ENCODE measurements at places on chromosomes 4 and X. TPM values are rescaled to one million over a fixed set of nuclear protein-coding genes. Genes with fewer than 3 reads are reported as not detected.

The HMGN5 gene
- 0.05 TPM for total RNA-seq

The EPGN gene
- not detected for total RNA-seq

The ATXN3L gene
- not detected for total RNA-seq

The VCX3B gene
- not detected for total RNA-seq

The MAGEA6 gene
- 78.3 TPM for total RNA-seq

The PWWP3B gene
- not detected for total RNA-seq

The JAKMIP1 gene
- 0.22 TPM for total RNA-seq

The MTMR8 gene
- not detected for total RNA-seq

The MEPE gene
- not detected for total RNA-seq

DNA sequence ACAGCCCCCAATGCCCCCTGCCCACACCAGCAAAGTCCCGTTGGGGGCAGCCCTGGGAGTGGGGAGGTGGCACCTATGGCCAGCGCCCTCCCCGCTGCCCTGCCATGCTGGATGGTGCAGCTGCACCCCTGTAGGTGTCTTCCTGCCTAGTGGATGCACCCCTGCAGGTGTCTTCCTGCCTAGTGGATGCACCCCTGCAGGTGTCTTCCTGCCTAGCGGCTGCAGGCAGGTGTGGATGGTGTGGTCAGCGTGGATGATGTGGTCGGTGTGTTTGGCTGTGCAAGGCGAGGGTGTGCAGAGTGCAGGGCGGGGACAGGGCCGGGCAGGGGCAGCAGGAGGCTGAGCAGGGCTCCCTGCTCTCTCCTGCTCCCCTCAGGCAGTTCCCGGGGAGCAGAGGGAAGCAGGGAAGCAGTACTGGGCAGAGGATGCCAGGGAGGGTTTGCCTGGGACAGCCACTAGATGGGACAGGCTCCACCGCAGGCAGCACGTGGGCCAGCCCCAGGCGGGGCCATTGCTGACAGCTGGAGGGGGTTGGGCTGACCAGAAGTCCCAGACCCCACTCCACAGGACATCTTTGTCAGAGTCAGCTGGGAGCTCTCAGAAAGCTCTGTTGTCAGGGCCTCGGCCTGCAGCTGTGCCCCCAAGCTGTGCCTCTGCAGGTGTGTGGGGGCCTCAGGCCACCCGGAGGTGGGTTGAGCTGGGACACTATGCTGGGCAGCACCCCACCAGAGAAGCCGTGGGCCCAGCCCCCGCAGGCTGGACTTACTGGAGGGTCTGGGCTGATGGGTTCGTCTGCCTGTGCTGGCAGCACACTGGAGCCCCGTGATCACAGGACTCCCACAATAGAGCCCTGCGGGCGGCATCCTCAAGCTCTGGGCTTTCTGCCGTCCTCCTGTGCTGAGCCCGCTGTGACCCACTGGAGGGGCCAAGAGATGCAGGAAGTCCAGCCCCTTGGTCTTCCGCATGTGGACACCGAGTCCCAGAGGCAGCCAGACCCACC, 23.7 kb downstream of the DOK7 start:
- peak; percentile 44 for DNase-seq

DNA sequence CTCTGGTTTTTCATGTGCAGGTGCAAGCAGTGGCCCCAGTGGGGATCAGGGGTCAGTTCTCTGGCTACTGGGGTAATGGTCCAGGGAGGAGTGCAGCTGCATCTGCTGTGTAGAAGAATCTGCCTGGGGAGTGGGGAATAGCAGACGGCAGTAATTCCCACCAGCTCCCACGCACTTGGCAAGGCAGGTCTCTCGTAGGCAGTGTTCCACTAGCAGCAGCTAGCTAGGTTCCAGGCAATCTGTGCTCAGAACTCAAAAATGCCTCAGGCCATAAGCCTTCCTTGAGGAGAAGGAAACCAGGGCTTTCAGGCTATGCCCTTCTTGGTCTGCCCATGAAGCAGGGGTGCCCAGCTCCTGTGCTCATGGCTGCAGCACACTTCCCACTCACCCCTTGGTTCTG, 38.8 kb downstream of the DCLK2 start:
- DNase-seq, result no peak

- DNase-seq, result peak; percentile 5
These were observed at the start of gene ZCCHC18 for GRCh38 chrX:104112326-104112951. TSS of gene ZCCHC18 (plus strand) at chrX:104112523. CDS start at chrX:104114112, 1,589 bp downstream.

DNA sequence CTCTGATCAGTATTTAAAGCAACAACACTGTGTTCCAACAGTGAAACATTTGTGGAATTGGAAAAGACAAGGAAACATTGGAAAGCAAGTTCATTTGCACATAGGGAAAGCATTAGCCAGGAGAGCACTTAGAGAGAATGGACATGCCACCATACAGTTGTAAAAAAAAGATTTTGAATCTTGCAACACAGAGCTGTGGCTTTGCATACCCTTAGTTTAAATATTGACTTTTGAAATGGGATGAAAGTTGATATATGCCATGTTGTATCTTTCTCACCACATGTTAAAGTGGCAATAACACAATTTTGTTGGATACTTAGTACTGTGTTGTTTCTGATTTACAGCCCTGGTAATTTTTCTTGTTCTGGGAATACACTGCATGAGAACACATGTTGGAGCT, 208.1 kb downstream of the BMPR1B start:
- DNase-seq, result no peak

GRCh38 chr4:112861691-112862674, 187.5 kb upstream of the ANK2 start:
- DNase-seq, result no peak

DNA sequence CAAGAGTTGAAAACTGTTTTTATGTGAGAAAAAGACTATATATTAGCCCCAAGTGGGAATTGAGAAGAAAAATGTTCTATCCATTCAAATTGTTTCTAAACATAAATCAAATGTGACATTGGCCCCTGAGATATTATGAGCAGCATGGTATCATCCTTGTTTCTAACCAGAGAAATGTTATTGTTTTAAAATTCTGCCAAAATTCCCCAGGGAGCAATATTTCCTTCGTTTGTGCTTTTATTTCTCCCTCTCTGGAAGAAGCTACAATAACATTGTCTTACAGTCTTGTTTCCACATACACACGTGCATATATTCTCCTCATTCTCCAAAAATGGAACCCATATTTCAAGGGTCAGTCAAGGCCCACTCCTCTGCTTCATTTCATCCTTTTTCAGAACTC, 46.7 kb downstream of the MAGEB17 start:
- no peak for DNase-seq

- DNase-seq, result no peak
These were observed 285.6 kb downstream of the GPAT3 start for GRCh38 chr4:83821493-83821892.

DNA sequence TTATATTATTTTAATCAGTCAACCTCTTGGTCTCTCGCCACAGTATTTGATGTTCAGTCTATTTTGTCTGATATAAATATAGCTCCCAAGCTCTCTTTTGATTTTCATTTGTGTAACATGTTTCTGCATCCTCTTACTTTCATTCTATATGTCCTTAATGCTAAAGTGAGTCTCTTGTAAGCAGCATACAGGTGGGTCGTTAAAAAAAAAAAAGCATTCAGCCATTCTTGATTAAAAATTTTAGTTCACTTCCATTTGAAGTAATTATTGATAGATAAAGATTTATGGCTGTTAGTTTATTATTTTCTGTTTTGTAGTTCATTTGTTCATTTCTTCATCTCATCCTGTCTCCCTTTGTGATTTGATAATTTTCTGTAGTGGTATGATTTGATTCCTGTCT, 229.1 kb downstream of the GUCY2F start:
- no peak for DNase-seq

- peak; percentile 23 for DNase-seq
These were observed 2.7 kb downstream of the PCDH10 start for GRCh38 chr4:133151691-133152329.

DNA sequence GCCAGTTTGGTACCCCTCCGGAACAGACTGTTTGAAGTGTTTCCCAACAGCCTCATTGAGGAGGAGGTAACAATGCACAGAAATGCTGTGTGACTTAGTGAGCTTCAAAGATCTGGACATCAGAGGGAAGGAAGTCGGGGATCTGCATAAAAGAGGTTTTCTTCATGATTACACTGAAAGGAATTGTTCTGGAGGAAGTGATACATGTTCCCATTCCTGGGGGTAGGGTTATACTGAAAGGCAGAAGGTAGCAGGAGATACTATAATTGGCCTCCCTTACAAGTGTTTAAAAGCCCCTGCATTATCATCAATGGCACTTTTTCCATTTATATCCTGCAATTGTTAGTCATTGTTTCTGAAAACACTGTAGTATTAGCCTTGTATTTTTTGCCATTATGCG, 94.0 kb upstream of the DKK2 start:
- no peak for DNase-seq

DNA sequence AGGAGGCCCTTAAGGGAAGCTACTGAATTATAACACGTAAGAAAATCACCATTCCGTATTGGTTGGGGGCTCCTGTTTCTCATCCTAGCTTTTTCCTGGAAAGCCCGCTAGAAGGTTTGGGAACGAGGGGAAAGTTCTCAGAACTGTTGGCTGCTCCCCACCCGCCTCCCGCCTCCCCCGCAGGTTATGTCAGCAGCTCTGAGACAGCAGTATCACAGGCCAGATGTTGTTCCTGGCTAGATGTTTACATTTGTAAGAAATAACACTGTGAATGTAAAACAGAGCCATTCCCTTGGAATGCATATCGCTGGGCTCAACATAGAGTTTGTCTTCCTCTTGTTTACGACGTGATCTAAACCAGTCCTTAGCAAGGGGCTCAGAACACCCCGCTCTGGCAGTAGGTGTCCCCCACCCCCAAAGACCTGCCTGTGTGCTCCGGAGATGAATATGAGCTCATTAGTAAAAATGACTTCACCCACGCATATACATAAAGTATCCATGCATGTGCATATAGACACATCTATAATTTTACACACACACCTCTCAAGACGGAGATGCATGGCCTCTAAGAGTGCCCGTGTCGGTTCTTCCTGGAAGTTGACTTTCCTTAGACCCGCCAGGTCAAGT, 6.9 kb upstream of the MSANTD1 start:
- no peak for DNase-seq

DNA sequence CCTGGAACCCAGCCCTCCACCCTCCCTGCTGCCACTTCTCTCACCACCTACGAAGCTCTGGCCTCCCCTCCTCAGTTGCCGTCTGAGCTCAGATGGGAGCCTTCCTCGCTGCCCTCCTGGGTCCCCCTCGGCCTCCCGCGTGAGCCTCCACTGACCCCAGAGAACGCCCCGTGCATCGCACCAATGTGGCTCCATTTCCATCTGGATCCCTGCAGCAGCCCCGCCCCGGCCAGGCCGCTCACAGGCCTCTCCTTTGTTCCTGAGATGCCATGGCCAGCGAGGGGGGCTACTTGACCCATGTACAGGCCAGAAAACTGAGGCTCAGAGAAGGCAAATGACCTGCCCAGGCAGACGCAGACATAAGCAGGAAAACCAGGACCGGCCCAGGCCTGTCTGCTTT, 242.4 kb upstream of the PSAPL1 start:
- no peak for DNase-seq

- DNase-seq, result no peak
These were observed 43.6 kb downstream of the TLR10 start for GRCh38 chr4:38738940-38739803.

- peak; percentile 91 for DNase-seq
These were observed 574.8 kb upstream of the DIPK2B start for GRCh38 chrX:45775468-45775867.

- DNase-seq, result peak; percentile 60
These were observed at the start of gene AFAP1 for GRCh38 chr4:7939377-7940108. TSS of gene AFAP1 (minus strand) at chr4:7939861. CDS start at chr4:7872078, 67,783 bp downstream.

- peak; percentile 25 for DNase-seq
These were observed 84.3 kb downstream of the SPRY1 start for GRCh38 chr4:123480706-123481418.

DNA sequence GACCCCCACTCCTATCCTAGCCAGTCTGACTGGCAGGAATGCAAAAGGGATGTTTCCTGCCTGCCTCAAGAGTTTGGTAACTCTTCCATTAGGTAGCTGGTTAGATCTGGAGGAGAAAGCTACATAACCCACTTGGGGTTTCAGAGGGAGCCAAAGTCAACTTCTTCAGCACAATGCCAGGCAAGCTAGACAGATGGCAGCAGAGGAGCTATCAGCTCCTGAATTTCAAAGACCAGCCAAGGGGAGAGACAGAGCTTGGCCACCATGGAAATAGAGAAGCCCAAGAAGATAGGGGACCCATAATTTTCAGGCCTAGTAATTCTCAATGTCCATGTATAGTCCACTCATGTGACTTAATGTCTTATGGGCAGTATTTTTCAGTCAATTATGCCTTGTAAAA, 56.4 kb downstream of the PGRMC1 start:
- no peak for DNase-seq

DNA sequence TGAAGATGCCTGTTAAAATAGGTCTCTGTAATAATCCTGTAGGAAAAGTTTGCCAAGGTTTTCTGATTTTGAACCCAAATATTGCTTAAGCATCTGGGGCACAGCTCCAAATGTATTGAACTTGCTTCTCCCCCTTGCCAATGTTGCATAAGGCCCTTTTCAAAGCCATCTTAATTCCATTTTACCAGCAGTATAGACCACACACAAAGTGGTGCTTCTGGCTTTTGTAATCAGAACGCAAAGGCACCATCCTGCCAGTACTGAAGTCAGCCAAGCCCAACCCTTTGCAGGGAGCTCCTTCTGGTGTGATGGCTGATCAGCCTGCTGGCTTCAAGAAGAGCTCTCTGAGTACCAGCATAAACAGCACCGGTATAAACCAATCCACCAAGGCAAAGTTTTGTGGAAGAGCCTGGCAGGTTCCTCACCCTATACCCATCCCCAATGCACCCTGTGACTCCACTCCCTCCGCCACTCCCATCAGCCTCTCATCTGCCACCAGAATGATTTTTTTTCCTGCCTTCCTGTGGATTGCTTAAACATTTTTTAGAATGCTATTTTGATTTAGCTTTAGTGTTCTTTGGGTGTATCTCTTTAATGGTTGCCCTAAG, 39.2 kb upstream of the USP9X start:
- DNase-seq, result no peak

- DNase-seq, result no peak
These were observed 97.0 kb downstream of the SOWAHB start for GRCh38 chr4:76800902-76801301.

DNA sequence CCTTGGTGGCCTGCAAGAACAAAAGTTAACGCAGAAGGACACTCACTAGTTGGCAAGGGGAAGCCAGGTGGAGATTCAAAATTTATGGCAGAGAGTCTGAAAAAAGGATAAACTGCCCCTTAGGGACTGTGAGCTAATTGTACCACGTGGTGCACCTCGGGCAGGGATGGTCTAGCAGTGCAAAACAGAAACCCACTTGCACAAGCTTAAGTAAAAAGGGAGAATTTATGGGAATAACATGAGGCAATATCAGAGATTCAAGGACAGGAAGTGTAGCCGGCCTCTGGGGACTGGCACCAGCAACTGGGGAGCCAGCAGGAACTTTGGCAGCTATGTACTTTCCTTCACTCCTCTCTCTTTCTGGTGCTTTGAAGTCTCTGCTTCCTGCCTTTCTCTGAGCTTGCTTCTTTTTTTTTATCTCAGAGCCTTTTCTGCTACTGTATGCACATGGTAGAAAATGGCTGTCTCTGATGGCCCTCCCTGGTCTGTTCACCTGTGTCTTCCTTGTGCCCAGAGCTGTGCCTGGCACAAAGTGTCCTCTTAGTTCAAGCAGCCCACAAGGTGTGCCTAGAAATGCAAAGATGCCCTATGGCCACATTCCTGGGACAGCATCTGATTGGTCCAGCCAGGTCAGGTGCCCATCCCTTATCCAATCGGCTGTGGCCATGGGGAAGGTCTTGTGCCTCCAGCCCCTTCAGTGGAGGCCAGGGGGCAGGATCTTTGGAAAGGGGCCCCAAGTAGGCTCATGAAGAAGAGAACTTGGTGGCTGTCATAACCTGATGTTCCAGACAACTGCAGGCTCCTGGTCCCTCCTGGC, 114.8 kb upstream of the ATP6AP2 start:
- DNase-seq, result no peak

- no peak for DNase-seq
These were observed 33.8 kb downstream of the THOC2 start for GRCh38 chrX:123698979-123699520.

- DNase-seq, result no peak
These were observed 46.4 kb downstream of the SGMS2 start for GRCh38 chr4:107870916-107871786.
